NCI-H1105 (cell line): ENCODE measurements at places on chromosomes 7 and 10.

DNA sequence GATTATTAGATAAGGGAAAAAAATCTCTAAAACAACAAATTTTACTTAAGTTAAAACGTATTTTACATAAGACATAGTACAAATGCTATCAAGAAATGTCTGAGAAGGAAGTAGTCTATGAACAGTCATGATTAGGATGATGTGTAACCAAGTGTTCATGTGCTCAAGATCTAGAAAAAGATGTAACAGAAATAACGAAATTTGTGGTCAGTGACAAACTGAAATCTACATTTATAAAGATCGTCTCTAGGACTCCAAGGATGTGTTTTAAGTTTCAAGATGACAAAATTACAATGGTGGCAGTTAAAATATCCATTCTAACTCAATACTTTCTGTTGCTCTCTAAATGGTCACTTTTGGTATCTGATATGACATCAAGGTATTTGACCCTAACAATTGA is 17.2 kb downstream of the PPP3CB start:
- no peak for DNase-seq

DNA sequence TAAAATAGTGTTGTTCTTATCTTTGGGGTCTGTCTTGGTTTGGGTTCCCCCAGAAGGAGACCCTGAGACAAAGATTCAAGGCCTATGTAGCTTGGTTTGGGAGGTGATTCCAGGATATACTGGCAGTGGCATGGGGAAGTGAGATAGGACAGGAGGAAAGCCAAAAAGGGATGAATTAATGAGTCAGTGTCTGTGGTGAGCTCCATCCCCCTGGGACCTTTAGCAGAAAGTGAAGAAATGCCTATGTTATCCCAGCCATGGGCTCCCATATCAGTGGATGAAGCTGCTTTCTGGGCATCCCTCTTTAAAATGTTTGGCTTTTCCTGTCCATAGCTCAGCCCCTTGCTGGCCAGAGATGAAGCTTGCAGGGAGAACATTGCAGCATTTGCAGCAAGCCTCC is 217.0 kb upstream of the CTBP2 start:
- DNase-seq, result no peak

GRCh38 chr7:90900628-90901356 is 304.7 kb downstream of the CDK14 start:
- no peak for DNase-seq

- no peak for DNase-seq
These were observed 79.1 kb upstream of the ZEB1 start for GRCh38 chr10:31239961-31240360.

- DNase-seq, result no peak
These were observed 480.6 kb downstream of the IPMK start for GRCh38 chr10:57786850-57787750.

DNA sequence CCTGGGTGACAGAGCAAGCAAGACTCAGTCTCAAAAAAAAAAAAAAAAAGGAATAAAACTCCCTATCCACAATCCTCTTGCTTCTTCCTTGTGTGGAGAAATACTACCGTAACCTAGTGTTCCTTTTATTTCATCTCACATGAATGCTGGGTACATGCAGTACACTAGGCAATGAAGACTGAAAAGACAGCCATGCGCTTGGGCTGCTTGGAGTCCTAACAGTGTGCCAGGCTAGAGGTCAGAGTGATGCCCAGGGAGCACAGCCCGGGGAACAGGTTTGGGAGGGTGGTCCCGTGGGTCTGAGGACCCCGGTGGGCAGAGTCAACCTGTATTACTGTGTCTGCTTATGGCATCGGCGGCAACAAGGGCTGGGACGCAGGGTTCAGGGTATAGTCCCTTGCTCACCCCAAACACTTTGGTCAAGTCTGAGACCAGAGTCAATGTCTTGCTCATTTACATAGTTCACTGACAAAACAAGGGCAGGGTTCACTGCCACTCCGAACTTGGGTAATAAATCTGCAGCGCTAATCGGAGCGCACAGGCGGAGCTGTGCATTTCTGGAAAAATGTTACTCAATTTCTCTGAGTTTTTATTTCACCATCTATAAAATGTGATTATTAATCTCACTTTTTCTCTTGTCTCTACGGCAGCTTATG is 118.0 kb downstream of the CLEC2L start:
- DNase-seq, result no peak

DNA sequence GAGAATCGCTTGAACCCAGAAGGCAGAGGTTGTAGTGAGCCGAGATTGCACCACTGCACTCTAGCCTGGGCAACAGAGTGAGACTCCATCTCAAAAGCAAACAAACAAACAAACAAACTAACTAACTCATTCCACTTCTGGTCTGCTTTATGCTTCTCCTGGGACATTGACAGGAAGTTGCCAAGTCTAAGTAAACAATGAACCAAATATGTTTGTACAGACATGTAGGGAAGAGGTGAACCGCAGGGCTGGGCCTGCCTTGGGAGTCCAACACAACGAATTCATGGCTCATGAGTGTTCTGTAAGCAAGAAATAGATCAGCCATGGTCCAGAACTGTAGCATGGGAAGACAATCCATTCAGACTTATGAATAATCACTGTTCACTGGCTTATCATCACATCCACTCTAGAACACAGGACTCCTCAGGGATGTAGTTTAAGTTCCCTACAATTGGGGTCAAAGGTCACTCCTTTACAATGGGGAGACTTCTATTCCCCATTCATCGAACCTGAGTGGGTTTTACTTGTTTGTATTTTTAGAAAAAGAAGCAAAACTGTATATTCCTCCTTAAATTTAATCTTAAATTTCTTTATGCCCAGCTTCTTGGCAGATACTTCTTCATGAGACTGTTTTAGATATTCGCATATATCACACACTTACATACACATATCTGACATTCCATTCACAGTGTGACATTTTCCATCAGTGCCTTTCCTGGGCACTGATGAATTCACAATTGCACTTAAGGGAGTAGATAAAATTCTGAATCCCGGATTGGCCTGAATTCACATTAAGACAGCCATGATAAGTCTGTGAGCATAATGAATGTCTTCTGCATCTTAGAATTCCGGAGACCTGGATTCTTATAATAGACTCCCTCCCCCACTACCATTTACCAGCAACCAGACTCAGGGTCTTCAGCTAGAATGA is 159.1 kb upstream of the EEPD1 start:
- no peak for DNase-seq

- DNase-seq, result no peak
These were observed 3.0 kb downstream of the ZNF518A start for GRCh38 chr10:96133135-96133534.

DNA sequence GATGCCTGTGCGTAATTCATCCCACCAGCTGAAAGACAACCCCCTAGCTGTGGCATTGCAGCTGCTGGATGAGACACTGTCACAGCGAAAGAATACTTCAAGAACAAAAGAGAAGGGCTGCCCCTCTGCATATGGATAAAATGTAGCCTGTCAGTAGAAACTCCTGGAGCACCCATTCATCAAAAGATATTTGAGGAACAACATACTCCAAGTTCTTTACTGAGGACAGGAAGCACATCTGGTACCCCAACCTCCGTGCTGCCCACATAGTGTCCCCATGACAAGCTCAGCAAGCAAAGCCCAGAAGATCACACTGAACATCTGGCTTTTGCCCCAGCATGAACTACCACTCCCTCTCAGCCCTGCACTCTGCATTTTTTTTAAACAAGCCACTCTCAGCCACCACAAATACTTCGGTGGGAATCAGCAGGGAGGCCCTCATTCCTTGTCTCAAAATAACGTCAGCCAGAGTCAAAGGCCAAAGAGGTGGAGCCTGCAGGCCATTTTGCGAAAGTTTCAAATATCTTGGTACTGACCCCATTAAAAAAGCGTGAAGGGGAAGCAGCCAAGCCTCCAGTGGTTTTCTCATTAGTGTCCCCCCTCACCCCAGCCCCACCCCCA is 1.7 kb downstream of the CREB3L2 start:
- no peak for DNase-seq

- DNase-seq, result no peak
These were observed 5.8 kb upstream of the FHIP2A start for GRCh38 chr10:114815791-114816190.

DNA sequence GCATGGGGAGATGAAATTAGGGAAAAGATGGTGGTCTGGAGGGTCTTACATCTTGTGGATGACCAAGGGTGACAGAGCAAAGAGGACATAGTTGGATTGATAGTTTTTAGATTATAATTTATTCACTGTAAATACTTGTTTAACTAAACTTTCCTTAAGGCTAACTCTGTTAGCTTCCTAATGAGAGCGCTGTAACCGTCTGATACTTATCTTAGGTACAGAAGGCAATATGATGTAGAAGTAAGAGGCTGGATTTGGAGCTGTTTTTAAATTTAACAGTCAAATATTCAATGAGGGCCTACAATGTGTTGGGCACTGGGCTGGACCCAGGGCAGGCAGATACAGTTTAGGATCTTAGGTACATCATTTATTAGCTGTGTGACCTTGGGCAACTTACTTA is 36.0 kb downstream of the PRKAR2B start:
- DNase-seq, result no peak

- no peak for DNase-seq
These were observed 30.9 kb upstream of the CFAP46 start for GRCh38 chr10:132972986-132973902.

DNA sequence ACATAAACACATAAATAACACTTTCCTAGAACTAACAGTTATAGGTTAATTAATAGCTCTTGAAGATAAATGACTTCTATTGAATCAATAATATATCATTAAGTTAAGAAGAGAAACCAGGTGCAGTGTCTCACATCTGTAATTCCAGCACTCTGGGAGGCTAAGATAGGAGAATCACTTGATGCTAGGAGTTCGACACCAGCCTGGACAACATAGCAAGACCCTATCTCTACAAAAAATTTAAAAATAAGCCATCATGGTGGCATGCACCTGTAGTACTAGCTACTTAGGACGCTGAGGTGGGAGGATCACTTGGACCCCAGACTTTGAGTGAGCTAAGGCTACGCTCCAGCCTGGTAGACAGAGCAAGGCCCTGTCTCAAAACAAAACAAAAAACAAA is 38.8 kb downstream of the AKR1D1 start:
- DNase-seq, result no peak
